CD4-positive, alpha-beta T cell treated with Interferon gamma for 1 hour (primary cell): ENCODE measurements at places on chromosomes 1 and 21.

- DNase-seq: no peak
These were observed 186.3 kb upstream of the DMRTA2 start for GRCh38 chr1:50609508-50609907.

DNA sequence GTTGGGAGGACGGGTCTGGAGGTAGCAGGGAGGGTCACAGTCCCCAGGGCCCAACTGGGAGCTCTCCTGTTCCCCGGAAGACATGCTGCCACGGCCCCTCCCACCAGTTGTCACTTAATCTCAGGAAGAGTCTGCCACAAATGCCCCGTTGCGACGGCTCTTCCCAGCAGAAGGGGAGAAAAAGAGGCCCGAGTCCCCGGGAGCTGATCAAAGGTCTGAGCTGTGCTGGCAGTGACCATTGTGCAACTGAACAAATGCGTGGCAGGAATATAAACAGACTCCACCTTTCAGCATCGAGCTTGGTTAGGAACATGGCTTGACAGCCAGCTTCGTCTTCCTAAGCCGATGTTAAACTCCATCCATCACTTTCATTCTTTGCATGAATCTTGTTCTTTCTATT, 27.8 kb upstream of the ZBTB21 start:
- no peak for DNase-seq

DNA sequence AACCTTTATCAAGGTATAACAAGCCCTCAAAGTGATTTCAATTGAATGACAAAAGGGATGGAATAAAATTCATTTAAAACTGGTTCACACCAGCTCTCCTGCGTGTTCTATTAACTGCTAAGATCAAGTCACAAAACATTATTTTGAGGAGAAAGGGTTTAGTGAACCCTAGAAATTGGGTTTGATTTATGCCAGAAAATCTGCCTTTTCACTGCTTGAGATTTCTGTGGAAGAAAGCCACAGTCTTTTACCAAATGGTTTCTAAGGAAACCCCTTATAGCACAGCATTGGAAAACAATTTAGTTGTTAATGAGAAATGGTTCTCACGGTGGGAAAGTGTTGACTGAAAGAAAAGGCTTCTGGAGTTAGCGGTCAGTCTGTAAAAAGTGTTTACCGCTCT, 43.6 kb upstream of the DPH5 start:
- DNase-seq: no peak

GRCh38 chr1:189027512-189027911, 1450.2 kb downstream of the BRINP3 start:
- DNase-seq: no peak

DNA sequence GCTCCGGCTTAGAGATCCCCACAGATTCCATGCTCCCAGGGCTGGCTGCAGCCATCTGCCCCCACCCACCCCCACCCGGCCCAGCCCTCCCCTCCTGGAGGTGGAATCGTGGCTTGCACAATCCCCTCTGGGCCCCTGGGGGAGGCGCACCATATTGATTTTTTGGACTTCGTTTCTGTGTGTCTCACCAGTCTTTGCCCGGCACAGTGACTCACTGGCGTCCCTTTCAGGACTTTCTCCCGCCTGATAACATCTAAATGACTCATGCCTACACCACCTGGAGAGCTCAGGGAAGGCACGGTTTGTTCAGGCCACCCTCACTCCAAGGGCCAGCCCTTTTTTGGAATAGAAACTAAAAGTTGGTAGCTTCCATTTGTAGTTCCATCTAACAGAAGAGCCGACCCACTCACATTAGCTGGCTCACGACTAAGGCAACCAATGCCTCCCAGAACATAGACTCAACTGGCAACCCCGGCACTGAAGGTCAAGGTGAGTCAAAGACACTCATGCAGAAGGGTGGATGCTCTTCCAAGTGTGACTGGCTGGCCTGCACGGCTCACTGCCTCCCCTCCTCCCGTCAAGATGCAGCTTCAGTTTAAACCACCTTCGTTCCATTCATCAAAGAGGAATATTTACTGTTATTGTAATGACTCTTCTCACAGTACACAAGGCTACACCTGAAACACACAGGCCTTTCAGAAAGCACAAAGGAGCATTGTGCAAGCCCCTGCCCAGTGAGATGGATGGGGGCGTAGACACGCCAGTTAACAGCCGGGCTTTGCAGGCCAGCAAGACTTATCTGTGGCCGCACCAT, 18.1 kb upstream of the ETS2 start:
- no peak for DNase-seq

- DNase-seq: no peak
These were observed 41.7 kb upstream of the ECE1 start for GRCh38 chr1:21331752-21332478.

- peak; percentile 10 for DNase-seq
These were observed 19.7 kb upstream of the CAPZB start for GRCh38 chr1:19504796-19505692.

- DNase-seq: no peak
These were observed at the start of gene PRKAA2 for GRCh38 chr1:56644919-56645676. TSS of gene PRKAA2 (plus strand) at chr1:56645314. CDS start at chr1:56645388, 74 bp downstream.

GRCh38 chr1:183841550-183841949, 36.6 kb downstream of the RGL1 start:
- no peak for DNase-seq
